CD4-positive, alpha-beta T cell treated with Interferon alpha-2 for 1 hour (primary cell): ENCODE measurements at places on chromosomes 4 and X.

DNA sequence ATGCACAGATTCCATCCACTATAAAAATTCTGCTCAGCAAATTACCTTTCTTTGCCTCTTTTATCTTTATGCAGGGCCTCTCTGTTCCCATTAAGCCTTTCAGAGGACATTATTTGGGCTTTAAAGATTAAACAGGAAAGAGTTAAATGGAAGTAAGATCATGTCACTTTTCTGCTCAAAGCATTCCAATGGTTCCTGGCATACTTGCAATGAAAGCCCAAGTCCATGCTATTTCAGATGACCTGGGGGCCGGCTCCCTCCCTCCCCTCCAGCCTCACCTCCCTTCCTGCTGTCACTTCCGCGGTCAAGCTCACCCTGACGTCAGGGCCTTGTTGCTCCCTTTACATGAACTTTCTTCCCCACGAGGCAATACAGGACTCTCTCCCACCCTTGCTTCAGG lies 125.5 kb downstream of the C4orf51 start:
- DNase-seq, result no peak

DNA sequence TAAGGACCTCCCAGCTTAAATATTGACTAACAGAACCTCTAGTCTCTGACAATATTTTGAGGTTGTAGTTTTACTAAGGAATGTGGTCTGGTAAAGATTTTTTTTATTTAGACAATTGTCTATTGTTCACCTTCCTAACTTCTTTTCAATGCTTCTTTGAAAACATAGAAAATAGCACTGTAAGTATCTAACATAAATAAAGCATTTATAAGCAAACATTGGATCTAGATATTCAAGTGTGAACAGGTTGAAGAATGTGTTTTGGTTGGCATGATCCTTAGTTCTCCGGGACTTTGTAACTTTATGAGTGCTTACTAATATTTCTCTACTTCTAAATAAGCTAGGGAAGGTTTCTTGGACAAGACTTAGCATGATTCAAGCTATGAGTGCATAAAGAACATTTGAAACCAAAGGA lies 285.4 kb upstream of the ARSJ start:
- no peak for DNase-seq

DNA sequence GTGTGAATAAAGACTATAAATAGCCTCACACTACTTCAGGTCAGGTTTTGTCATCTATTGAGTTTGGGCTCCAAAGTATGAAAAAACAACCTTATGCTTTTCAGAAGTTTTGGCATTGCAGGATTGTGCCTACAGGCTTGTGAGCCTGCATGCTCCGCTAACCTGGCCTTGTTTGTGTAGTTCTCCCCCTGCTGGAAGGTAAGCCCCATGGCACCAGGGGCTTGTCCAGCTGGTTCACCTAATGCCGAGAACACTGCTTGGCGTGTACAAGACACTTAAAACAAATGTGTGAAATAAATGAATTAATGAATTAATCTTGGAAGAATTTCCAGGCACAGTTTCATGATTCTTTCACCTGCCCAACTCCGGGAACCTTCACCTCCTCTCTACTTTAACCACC lies 1.8 kb upstream of the HSD17B10 start:
- peak; percentile 79 for DNase-seq

- no peak for DNase-seq
These were observed 31.9 kb downstream of the CBR4 start for GRCh38 chr4:168978001-168978700.

- DNase-seq, result no peak
These were observed 1.0 kb downstream of the SLITRK4 start for GRCh38 chrX:143634663-143635455.

GRCh38 chr4:149980941-149981340 lies 97.3 kb upstream of the DCLK2 start:
- peak; percentile 45 for DNase-seq

DNA sequence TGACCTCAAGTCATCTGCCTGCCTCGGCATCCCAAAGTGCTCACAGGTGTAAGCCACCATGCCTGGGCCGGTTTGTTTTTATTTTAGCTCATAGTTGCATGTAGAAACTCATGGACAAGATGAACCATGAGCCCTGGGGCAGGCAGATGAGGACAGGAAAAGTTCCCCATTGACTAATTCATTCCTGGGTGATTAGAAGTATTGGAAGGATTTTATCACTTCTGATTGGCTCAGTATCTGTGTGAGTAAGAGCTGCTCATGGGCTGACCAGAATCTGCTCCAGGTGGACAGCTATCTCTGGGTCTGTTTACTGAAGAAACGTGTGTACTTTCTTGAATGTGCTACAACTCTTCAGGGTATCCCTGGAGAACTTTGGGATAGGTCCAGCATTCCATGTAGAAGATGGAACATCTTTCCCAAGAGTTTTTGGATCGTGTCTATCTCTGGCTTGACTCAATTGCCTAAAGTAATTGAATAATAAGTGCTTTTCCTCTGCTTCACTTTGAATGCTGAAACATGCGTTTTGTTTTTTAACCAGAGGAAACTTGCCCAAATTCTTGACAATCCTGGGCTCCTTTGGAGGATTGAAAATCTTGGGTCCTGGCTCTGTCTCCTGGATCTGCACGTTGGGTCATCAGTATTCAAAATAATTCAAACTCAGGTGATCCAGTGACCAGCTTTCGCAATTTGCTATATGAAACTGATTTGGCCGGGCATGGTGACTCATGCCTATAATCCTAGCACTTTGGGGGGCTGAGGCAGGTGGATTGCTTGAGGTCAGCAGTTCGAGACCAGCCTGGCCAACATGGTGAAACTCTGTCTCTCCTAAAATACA lies 88.6 kb upstream of the DHRSX start:
- no peak for DNase-seq

DNA sequence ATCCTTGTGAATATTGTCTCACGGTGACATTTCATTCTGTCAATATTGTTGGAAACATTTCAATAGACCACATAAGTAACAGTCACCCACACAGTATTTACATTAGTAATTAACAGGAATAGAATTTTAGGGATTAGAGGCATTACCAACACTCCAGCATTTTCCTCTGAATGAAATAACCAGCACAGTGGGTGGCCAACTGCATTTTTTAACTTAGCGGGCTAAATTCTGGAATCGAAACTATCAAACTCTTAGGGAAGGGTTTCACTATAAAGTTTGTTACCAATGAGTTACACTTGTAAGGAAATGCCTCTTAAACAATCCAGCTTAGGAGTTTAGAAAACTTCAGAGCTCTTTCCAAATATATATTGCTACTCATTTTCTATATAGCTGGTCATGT lies 403.0 kb downstream of the ADGRL3 start:
- no peak for DNase-seq

DNA sequence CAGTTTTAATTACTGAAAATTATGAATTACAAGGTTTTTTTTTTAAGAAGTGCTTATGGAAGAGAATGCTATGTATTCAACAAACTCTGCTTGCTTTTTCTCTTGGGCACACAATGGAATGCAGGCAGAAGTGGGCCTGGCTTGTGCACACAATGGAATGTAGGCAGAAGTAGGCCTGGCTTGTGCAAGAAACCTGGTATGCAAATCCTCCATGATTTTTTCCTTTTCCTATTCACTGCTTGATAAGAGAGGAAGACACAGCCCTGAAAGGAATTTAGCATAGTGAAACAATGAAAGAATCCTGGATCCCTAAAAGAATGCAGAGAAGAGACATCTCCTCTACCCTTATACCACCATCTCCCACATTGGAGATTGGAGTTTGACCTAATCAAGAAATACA lies 138.4 kb downstream of the COL25A1 start:
- no peak for DNase-seq

DNA sequence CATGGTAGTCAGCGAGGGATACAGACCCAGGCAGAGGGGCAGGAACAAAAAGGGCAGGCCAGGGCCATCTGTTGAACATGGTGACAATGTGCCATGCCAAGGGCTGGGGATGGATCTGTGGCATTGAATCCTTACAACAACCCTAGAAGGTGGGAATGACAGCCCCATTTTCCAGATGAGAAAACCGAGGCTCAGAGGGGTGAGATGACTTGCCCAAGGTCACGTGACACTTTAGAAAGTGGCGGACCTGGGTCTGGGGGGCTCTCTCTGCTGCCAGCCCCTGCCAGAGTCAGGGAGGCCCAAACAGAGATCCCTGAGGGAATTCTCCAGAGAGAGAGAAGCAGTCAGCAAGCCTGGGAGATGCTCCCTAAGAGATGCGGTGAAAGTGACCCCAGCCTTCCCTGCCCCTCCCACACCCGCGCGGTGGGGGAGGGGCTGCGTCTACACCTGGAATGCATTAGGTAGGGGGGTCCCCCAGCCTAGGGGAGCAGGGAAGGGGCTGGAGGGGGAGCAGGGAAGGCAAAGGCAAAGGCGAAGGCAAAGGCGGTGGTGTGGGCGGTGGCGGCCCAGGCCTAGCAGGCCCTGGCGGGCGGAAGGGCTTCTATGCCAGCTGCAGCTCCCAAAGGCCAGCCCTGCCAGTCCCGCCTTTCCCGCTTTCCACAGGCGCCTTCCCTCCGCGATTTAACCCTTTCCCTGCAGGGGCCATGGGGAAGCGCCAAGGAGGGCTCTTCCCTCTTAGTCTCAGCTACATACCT lies 13.0 kb downstream of the FGD1 start:
- no peak for DNase-seq

DNA sequence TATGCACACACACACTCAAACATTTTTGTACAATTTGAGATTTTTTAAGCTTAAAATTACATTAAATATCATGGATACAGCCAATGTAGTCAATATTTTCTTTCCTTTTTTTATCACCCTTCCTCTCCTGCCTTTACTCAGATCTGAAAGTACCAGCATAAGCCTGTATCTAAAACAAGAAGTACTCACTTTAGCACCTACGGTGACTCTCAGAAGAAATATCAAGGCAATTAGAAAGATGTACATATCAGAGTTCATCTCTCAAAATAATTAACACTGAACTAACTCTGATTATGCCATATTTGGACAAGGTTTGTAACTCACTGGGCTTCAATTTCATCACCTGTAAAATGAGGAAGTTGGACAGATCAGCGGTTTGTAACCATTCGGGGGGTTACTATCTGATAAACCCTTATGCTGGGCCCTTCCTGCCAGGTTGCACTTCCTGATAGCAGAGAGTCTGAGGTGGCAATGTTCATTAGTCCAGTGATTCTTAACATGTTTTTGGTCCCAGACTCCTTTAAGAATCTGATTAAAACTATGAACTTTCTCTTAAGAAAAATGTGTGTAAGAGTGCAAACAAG lies 5.7 kb upstream of the GPR174 start:
- DNase-seq, result peak; percentile 53

- DNase-seq, result no peak
These were observed 107.0 kb downstream of the NFKB1 start for GRCh38 chr4:102608190-102608589.

DNA sequence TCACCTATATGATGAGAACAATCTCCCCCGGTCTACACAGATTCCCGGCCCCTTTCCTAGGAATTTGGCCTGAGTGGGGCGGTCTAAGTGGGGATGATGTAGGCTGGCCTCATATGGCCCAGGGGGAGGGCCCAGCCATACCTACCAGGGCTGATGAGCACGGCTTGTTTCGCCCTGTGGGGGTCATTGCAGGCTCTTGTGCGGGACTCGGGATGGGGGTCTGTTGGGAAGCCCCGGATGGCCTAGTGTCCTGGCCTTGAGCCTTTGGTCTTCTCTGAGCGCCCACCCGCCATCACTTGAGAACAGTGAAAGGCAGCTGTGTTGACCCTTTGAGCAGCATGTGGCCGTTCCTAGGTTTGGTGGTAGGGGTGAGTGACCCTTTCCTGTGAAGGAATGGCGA lies 4.8 kb upstream of the CTAG2 start:
- no peak for DNase-seq

DNA sequence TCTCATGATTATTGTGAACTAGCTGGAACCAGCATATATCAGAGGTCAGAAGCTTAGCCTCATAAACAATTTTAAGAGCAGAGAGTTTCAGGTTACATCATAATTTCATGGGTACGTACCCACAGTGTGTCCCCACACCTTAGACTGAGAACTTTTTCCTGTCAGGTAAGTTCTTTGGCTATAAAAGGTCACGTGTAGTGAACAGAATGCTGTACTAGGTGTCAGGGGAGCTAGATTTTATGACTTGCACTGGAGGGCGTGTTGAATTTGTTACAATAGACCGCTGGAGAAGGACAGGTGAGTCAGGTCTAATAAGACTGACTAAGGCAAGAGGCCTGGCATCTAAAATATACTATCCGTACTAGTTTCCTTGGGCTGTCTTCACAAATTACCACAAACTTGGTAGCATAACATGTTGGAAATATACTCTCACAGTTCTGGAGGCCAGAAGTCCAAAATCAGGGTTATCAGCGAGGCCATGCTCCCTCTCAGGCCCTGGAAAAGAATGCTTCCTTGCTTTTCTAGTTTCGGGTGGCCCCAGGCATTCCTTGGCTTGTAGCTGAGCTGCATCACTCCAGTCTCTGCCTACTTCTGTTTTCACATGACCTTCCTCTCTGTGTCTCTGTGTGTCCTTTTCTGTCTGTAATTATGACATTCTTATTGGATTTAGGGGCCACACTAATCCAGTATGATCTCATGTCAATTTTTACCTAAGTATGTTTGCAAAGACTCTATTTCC lies 512.0 kb upstream of the NR3C2 start:
- no peak for DNase-seq

DNA sequence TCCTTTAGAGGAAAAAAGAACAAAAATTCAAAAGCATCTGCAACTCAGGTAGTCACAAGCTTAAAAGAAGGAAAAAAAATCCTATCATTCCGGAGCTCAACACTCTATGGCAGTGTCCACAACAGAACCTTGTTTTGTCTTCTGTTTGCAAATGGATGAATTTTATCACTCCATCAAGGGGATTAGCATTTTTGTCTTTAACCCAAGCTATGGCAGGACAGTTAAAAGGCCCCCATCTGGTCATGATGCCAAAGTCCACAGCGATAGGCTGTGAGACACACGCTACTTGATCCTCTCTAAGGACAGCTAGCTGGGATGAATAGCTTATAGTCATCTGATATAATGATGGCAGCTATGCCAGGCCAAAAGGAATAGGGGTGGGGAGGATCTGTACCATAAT lies 16.6 kb downstream of the AMER1 start:
- no peak for DNase-seq

DNA sequence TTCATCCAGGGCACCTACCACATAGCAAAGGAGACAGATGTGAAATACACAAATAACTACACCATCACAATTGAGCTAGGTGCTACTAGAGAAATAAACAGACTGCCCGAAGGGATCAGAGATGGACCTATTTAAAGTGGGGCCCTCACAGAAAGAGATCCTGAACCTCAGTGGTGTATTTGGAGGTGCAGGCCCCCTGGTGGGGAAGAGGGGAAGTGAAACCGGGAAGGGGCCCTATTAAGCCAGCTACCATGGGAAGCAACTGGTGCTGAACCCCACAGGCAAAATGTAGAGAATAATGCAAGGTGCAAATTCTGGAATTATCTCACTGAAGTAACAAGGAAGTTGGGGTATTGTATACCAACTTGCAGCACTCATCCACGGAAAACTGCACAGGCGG lies 78.6 kb upstream of the FAM9A start:
- DNase-seq, result peak; percentile 21
